Naive thymus-derived CD8-positive, alpha-beta T cell (primary cell): ENCODE measurements at places on chromosomes 7 and 10. TPM values are rescaled to one million over a fixed set of nuclear protein-coding genes. Genes with fewer than 3 reads are reported as not detected.
A peak's percentile ranks its signal among the peaks of the same experiment; 100 is the strongest.

- no peaks in the 10 kb centered on the region for H3K4me1 ChIP-seq
- no peak overlapping the region for H3K27ac ChIP-seq
- H3K4me3 ChIP-seq, result no peak overlapping the region
- no peaks in the 10 kb centered on the region for H3K36me3 ChIP-seq
Measured at GRCh38 chr10:47367646-47368045, 16.4 kb downstream of the ZNF488 start.

- H3K27ac ChIP-seq, result no peak overlapping the region
- no peaks in the 10 kb centered on the region for H3K4me1 ChIP-seq
- H3K4me3 ChIP-seq, result no peak overlapping the region
- peaks cover 19% of the 10 kb centered on the region for H3K27me3 ChIP-seq
- H3K36me3 ChIP-seq, result no peaks in the 10 kb centered on the region
Measured at GRCh38 chr10:1569208-1569607, 168.1 kb downstream of the ADARB2 start.

GRCh38 chr7:151780631-151781030, 96.3 kb downstream of the PRKAG2 start:
- peaks cover 32% of the 10 kb centered on the region for H3K4me1 ChIP-seq
- H3K27ac ChIP-seq, result peak overlapping the region; percentile 67
- H3K27me3 ChIP-seq, result no peaks in the 10 kb centered on the region
- no peak for DNase-seq
- H3K36me3 ChIP-seq, result peaks cover 16% of the 10 kb centered on the region

- H3K27ac ChIP-seq, result no peak overlapping the region
- no peak overlapping the region for H3K4me3 ChIP-seq
- peaks cover 6% of the 10 kb centered on the region for H3K4me1 ChIP-seq
Measured at GRCh38 chr10:16478801-16479200, 42.0 kb downstream of the PTER start.

Gene UPK3B
- 8.4 TPM for total RNA-seq

Gene TCAF1
- total RNA-seq, result 19.2 TPM

Gene FAM20C
- total RNA-seq, result 0.66 TPM
